AG09309 (cell line): ENCODE measurements at places on chromosomes 6 and 20.

GRCh38 chr6:13678255-13678983 lies 33.2 kb downstream of the RANBP9 start:
- DNase-seq: no peak

GRCh38 chr6:158501360-158502262 lies 58.3 kb upstream of the TMEM181 start:
- no peak for DNase-seq

GRCh38 chr20:37243076-37243936 lies 18.3 kb downstream of the GHRH start:
- DNase-seq: no peak

GRCh38 chr6:123636782-123637181 lies at the start of gene TRDN:
TRDN (minus strand) TSS chr6:123636950; CDS start chr6:123636775, 175 bp downstream.
- DNase-seq: no peak

- no peak for DNase-seq
Observed at GRCh38 chr20:25991756-25992130, 295.1 kb upstream of the ZNF337 start.

GRCh38 chr20:2691663-2692035 lies 931 bp upstream of the EBF4 start:
- no peak for DNase-seq

DNA sequence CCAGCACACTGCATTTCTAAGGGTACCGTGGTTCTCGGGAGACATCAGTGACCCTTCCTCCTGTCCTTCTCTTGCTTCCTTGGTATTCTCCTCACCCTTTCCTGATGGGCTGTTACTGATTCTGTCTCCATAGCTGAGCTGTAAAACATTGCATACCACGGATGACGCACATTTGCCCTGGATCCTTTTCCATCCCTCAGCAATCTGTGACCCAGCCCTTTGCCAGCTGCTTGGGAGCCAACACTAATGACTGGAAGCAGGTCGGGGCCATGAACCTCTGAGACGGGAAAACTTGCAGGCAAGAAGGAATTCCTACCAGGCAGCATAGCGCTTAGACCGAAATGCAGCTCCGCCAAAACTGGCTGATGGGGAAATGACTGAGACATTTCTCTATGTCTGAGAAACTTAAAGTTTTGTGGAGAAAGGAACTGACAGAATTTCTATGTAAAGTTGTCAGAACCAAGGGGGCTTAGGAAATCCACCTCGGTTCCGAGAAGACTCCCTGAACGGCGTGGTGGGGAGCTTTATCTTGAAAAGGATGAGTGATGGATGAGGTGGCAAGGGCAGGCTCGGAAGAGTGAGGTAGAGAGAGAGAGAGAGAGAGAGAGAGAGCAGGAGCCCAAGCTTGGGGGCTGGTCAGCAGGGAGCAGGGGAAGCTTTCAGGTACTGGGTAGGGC lies 19.2 kb downstream of the TUBB2B start:
- DNase-seq: peak; percentile 92

- DNase-seq: no peak
Observed at GRCh38 chr6:3735029-3735605, 16.4 kb downstream of the PXDC1 start.

DNA sequence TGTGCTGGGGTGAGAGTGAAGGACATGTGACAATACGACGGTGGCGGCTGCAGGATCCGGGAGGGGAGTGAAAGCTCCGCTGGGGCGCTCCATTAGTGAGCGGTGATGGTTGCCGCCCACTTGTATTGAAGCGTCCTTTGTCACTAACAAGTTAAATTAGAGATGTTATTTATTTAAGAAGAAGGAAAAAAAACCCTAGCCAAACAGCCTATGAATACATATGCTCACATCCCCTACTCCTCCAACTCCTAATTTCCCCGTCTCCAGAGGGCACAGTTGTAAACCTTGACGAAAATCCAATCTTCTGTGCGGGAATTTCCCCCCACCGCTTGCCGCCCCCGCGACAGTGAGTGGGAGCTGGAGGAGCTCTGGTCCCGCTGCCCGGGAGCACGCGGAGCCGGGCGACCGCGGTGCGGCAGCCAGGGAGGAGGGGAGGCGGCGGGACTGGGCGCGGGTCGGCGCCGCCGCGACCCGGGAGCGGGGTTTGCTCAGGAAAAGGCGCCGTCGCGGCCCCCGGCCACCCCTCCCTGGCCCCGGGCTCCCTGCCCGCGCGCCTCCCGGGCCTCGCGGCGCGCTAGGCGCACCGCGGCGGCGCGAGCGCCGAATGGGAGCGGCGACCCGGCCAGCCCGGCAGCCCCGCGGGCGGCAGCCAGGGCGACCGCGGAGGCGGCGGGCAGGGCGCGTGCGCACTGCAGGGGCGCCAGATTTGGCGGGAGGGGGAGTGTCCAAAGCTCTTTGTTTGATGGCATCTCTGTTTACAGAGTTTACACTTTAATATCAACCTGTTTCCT lies at the start of gene MYB:
TSS of gene MYB (plus strand) at position 767 of the 791 bp plus-strand sequence. CDS start 206 bp downstream, outside the sequence.
- DNase-seq: no peak

GRCh38 chr20:24407151-24407550 lies 62.3 kb upstream of the SYNDIG1 start:
- no peak for DNase-seq

- no peak for DNase-seq
Observed at GRCh38 chr6:21666201-21666691, 72.7 kb downstream of the SOX4 start.

GRCh38 chr20:57586370-57586793 lies 25.5 kb downstream of the PCK1 start:
- no peak for DNase-seq
